ENCODE measurements at places on chromosomes 7 and 10.

GRCh38 chr7:16129431-16130110, 291.8 kb downstream of the CRPPA start:
- DNase-seq, result peak; percentile 75

DNA sequence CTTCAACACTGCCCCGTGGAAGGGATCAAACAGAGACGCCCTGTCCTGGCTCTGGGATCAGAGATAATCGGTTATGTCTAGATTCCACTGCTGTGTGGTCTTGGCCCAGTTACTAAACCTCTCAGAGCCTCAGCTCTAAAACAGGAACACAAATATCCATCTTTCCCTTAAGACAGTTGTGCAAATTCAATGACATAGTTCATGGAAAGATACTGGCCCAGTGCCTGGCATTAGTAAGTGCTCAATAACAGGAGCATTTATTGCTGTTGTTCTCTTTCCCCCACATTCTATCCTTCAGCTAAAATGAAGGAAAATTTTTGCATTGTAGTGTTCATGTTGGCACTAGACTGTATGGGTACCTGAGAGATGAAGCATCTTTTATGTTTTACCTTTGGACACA, 58.6 kb downstream of the TACC2 start:
- DNase-seq, result no peak

DNA sequence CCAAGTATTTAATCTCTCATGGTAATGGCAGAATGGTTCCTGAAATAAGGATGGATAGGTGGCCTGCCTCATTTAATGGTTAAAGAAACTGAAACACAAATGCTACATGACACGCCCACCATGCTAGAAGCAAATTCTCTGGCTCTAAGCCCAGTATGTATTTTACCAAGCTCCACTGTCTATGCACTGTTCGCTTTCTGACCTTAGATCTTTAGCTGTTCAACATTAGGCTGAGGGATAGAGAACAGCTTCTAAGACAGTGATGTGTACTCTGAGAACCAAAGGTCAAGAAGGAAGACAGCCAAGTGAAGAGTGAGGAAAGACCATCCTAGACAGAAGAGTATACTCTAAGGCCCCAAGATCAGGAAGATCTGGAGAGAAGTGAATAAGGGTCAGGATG, 26.6 kb downstream of the FAM3C start:
- peak; percentile 27 for DNase-seq

DNA sequence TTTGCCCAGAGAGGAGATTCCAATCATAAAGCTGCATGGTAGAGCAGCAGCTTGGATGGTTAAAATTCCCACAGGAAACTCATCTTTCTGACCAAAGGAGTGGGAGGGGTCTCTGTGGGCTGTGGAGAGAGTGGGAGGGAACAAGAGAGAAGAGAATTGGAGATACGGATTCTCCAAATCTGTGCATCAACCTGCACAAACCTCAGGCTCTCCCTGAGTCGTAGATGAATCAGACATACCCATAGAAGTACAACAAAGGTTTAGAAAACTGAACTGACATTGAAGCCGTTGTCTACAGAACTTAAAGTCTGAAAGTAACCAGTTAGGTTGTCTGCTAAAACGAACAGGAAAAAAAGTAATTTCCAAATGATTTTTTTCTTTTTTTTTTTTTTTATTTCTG, 41.9 kb downstream of the CYCS start:
- no peak for DNase-seq

DNA sequence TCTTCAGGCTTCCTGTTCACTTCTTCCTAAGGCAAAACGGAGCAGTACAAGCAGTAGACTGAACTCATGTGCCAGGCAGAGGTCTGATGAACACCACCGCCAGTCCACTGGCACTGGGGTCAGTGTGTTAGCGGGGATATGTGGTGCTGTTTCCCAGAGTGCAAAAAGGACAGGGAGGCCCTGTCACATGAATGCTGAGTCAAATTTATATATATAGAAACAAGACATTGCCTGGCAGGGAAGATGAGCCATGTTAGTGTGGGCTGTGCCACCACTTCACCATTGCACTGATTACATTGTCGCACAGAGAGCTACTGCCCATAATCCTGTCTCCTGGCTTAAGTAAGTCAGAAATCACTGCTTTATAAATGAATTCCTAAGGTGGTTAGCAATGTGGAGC, 122.2 kb upstream of the AMPH start:
- no peak for DNase-seq

GRCh38 chr7:48148311-48148710, 22.9 kb upstream of the ABCA13 start:
- no peak for DNase-seq

DNA sequence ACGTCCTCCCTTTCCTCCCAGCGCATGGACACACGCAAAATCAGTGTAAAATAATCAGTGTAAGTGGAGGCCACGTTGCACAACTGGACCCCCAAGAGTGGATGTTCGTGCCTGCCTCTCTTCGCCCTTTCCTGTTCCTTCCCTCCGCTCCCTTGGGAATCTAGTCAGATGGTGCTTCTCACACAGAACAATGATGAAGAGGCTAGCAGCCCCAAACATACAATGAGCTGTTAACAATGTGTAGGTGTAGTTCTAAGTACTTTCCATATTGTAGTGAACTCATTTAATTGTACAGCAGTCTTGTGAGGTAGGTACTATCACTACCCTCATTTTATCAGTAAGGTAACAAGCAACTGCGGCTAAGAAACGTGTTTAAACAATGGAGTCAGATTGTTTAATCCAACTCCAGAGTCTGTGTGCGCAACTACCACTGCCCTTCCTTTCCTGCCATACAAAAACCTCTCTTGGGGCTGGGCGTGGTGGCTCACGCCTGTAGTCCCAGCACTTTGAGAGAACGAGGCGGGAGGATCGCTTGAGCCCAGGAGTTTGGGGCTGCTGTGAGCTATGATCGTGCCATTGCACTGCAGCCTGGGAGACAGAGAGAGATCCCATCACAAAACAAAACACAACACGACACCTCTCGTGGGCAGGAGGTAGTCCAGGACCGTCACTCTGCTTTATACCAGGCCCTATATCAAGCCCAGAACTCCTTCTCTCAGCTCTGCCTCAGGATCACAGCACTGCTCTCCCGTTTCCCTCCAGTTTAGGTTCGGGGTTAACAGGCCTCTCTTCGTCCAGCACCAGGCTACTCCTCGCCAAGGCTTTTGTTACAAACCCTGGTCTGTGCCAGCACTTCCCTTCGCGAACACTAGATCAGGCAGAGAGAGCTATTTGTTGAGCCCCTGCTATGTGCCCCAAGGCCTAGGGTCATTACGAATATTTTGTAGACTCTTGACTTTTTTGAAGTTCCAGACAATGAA, 1.1 kb downstream of the FKBP9 start:
- peak; percentile 58 for DNase-seq

DNA sequence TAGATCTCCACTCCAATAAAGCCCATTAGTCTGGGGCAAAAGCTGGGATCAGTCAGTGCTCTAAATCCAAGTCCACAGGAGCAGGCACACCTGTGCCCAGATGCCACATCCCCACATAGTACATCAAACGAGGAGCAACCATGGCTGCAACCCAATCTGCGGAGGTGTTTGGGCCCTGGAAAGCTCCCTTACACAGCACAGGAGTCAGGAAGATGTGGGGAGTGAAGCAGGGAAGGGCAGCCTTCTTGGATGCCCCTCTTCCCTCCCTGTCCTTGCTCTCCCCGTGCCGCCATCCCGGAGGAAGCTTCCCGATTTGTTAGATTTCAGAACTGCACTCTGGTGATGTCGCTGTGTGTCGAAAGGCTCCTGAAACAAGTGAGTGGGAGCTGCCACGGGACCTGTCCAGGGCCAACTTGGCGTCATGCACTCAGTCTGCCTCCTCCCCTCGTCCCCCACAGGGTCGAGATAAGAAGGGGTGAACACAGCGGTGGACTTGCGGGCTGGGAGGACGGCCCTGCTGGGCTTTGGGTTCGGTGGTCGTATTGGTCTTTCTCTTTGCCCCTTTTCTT, 230.6 kb upstream of the GRB10 start:
- no peak for DNase-seq

GRCh38 chr10:81082621-81083376, 545.1 kb downstream of the SH2D4B start:
- DNase-seq, result no peak

DNA sequence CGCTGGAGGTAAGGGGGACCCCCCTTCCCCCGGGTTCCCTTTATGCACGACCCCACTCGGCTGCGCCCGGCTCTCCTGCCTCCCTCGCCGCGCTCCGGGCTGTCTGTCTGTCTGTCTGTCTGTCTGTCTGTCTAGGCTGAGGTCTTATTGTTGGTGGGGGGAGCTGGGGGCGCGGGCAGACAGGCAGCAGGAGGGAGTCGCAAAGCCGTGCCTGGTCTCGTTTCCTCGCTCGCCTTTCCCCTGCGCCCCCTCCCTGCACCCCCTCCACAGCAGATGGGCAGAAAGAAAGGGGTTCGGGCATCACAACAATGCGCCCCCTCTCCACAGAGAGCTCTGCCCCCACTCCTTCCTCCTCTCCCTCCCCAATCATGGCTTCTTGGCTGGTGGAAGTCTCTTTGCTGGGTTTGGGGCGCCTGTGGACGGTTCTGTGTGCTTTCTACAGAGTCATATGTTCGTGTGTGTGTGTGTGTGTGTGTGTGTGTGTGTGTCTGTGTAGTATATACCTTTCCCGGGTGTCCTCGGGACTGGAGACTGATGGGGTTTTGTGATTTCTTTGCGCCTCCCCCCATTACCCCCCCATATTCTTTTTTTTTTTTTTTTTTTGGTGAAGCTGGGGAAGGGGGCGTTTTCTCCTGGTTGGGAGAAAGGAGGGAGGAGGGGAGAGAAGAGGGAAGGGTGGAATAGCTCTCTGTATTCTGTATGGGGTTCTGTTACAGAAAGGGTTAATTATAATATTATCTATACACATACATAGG, 1.9 kb downstream of the AUTS2 start:
- no peak for DNase-seq

DNA sequence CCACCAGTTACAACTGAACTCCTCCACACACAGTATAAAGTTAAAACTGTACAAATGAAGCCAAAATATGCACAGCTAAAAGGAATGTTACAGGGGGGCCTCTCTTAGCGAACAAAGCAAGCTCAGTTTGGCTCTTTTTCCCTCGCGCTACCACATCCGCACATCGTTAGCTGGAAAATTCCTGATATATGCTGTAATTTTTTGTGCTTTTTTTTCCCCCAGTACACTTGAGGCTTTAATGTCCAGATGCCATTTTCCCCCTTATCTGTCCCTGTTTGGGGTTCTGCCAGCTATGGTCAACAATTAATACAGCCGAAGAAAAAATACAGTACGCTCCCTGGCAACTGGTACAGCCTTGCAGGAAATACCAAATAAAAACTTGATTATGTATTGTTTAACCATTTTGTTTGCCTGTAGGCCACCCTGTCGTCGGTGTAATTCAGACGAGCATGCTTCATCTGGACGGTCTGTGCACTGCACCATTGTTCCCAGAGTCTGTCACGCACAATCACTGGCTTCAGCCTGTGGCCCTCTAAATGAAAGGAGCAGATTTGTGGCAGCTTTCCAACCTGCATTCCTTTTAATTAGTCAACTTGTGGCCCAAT, 108.1 kb upstream of the FAM133B start:
- peak; percentile 65 for DNase-seq

DNA sequence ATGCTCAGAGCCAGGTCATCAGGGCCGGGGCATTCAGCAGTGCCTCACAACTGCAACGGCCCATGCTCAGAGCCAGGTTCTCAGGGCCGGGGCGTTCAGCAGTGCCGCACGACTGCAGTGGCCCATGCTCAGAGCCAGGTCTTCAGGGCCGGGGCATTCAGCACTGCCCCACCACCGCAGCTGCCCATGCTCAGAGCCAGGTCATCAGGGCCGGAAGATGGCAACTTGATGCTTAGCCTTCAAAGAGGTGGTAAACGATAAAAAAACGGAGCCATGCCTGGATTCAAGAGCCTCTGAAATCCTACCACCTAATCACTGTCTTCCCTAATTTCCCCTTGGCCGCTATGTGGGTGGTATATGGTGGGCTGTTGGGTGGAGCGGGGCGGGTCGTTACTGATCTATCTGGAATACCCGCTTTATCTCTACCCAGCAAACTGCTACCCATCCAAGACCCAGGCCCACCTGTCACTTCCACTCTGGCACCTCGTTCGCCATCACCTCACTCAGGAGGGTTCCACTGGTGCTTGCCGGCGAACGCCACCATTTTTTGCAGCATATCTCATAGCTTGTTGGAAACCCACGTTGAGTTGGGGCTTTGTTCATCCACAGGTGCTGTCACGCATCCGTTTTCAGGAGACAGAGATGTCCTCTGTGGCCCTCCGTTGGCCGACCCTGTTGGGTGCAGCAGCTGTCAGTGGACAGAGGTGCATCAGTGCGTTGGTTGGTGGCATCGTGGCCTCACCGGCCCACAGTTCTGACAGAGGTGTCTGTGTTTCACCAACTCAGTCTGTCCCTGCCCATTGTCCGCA, 221.1 kb downstream of the EBF3 start:
- DNase-seq, result no peak

DNA sequence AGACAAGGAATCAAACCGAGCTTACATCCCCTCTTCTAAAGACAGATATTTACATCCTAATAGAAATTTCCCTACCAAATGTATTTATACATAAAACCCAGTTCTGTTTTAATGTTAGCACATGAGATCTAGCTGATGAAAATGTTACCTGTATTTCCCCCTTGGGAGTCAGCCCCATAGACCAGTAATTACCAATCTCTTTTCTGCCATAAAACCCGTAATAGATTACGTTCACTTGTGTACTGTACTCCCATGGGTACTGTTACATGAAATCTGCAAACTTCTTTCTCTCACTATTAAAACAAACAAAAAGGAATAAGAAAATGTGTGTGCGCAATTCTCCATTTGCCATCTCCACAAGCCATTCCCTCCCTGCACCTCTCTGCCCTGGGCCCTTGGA, 450.9 kb downstream of the CALN1 start:
- DNase-seq, result no peak

GRCh38 chr10:90635111-90635765, 222.6 kb downstream of the HTR7 start:
- no peak for DNase-seq

DNA sequence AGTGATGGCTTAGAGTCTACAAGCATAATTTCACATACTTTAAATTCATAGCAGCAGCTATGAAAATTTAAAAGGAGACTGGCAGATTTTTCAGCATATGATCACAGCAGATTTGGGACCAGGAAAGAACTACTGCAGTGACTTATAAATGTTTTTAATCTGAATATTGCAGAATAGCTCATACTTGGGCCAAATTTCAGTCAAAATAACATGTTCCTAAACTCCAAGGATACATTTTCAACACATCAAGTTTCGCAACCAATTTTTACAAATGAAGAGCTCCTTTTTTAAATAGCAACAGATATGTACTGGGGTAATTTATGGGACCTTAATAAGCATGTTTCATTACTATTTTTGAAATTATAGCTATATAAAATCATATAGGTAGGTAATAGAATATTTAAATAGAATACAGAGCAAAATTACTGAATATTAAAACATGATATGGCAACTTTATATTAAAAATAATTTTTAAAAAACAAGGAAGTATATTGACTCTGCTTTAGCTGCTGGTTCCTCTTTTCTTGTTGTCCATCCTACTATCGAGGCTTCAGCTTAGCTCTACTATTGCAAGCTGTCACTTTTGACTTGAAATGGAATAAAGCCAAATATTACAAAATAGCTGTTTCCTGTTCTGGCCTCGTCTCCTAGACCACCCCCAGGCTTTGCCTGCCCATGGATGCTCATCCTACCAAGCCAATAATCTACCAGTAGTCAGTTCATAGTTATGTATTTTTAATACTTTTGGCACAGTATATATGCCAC, 123.1 kb downstream of the NRBF2 start:
- peak; percentile 35 for DNase-seq
